ENCODE measurements at places on chromosomes 7 and 10.

DNA sequence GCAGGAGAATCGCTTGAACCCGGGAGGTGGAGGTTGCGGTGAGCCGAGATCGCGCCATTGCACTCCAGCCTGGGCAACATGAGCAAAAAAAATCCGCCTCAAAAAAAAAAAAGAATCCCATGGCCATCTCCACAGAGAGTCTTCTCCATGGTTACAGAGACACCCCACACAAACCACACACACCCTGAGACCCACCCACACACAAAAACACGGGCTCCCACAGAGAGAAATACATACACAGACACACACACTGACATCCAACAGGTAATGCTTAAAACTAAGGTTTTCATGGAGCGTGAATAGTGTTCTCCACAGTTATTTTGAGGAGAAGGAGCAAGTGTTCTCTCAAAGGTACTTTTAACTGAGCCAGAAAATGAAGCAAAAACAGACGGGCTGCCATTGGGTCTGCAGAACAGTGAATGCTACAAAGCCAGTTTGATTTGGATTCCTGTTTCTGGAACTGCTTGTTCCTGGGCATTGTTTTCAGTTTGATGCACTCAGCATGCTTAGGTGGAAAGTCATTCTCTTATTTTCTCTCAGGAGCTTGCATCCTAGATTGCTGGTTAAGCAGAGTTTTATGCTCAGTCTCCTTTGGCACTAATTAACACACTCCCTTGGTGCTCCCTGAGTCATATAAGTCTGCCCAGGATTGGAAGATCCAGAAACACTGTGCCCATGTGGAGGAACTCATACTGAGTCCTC, 15.4 kb downstream of the AHCYL2 start:
- no peak overlapping the region for H3K4me3 ChIP-seq
- H3K27ac ChIP-seq, result no peak overlapping the region
- no peaks in the 10 kb centered on the region for H3K4me1 ChIP-seq
- no peaks in the 10 kb centered on the region for H3K36me3 ChIP-seq
- H3K27me3 ChIP-seq, result no peaks in the 10 kb centered on the region
- no peak for DNase-seq

DNA sequence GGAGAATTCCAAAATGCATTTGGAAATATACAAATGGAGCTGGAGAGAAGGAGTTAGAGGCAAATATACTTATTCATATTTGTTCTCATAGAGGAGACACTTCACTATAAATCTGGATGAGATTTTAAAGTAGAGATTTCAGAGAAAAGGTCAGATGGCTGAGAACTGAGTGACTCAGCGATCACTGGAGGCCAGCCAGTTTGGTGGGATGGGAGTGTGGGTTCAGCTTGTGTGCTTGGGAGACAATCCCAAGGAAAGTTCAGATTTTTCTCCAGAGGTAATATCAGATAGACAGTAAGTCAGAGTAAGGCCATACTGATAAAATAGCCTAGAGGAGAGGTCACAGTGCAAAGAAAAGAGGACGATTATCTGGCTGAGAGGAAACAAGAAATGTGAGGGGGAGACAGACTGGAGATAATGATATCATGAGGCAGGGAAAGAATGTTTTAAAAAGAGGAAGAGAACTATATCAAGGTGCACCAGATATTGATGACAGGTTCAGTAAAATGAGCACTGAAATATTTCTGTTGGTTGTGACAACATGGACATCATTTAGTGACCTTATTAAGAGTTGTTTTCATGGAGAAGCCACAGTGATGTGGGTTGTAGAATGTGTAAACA, 67.0 kb downstream of the MDFIC start:
- H3K4me3 ChIP-seq, result peak overlapping the region; percentile 5
- DNase-seq, result no peak
- H3K36me3 ChIP-seq, result no peaks in the 10 kb centered on the region
- H3K27ac ChIP-seq, result no peak overlapping the region
- H3K27me3 ChIP-seq, result no peaks in the 10 kb centered on the region
- H3K4me1 ChIP-seq, result peaks cover 10% of the 10 kb centered on the region

DNA sequence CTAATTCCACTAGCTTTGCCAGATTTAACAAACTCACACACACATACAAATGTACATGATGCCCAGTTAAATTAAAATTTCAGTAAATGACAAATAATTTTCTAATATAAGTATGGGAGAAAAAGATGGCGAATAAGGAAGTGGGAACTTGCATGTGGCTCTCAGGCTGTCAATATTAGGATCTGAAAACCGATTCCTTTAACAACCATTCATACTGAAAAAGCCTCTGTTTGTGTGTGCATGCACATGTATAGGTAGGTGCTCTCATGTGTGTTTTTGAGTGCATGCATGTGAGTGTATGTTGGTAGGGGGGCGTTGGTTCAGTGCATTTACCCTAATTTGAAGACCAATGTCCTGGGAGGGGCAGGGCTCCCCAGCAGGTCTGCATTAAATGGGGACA, 125.3 kb downstream of the HTR7 start:
- no peaks in the 10 kb centered on the region for H3K4me1 ChIP-seq
- no peaks in the 10 kb centered on the region for H3K36me3 ChIP-seq
- no peak for DNase-seq
- no peak overlapping the region for H3K4me3 ChIP-seq
- H3K27me3 ChIP-seq, result no peaks in the 10 kb centered on the region
- H3K27ac ChIP-seq, result no peak overlapping the region

GRCh38 chr7:102173669-102174068, 113.0 kb upstream of the SH2B2 start:
- H3K27me3 ChIP-seq, result no peaks in the 10 kb centered on the region
- peaks cover 46% of the 10 kb centered on the region for H3K36me3 ChIP-seq
- H3K4me1 ChIP-seq, result no peaks in the 10 kb centered on the region
- DNase-seq, result no peak
- no peak overlapping the region for H3K4me3 ChIP-seq
- H3K27ac ChIP-seq, result no peak overlapping the region

GRCh38 chr10:93267521-93267920, 193.8 kb downstream of the CYP26A1 start:
- H3K27ac ChIP-seq, result no peak overlapping the region
- H3K27me3 ChIP-seq, result no peaks in the 10 kb centered on the region
- no peaks in the 10 kb centered on the region for H3K36me3 ChIP-seq
- H3K4me1 ChIP-seq, result peaks cover under 1% of the 10 kb centered on the region
- H3K4me3 ChIP-seq, result no peak overlapping the region

DNA sequence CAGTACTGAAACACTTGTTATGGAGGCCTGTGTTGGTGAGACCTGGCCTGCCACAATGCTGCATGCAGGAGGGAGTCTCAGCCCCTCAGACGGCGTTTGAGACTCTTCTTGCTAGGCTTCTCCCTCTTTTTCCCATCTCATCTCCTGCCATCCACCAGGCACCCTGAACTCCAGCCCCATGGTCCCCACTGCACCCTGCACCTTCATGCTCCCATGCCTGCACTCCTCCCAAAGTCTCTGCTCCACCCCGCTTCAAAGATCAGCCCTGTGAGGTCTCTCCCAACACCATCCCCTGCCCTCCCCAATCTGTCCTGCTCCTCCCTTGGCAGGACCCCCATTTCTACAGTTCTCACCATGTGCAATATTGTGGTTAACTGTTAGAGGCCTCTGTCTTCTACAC, 61.7 kb downstream of the VOPP1 start:
- peaks cover 4% of the 10 kb centered on the region for H3K36me3 ChIP-seq
- H3K4me3 ChIP-seq, result no peak overlapping the region
- no peaks in the 10 kb centered on the region for H3K4me1 ChIP-seq
- H3K27ac ChIP-seq, result no peak overlapping the region
- no peak for DNase-seq

DNA sequence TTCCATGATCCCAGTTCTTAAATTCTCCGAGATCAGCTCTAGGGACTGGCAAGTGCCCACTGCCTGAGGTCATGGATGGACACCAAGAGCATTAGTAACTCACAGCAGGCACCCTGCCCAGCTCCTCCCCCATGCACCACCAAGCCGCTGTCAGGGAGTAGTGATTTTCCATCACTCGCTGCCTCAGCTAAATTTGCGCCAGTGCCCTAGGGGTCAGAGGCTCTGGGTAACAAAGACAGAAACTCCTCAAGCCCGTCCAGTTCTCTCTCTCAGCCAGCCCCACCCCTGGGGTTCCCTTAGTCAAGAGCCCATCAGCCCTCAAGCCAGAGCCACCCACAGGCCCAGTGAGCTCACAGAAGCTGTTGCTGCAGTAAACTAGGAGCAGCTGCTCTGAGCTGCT, 30.0 kb downstream of the PAX2 start:
- no peak for DNase-seq
- no peaks in the 10 kb centered on the region for H3K36me3 ChIP-seq
- no peak overlapping the region for H3K27ac ChIP-seq

GRCh38 chr10:35262436-35262835, 73.9 kb upstream of the CCNY start:
- H3K4me1 ChIP-seq, result no peaks in the 10 kb centered on the region
- H3K36me3 ChIP-seq, result no peaks in the 10 kb centered on the region
- H3K4me3 ChIP-seq, result no peak overlapping the region
- H3K27ac ChIP-seq, result no peak overlapping the region
- H3K27me3 ChIP-seq, result no peaks in the 10 kb centered on the region

GRCh38 chr10:33559105-33559504, 224.6 kb upstream of the NRP1 start:
- H3K4me3 ChIP-seq, result no peak overlapping the region
- H3K27me3 ChIP-seq, result no peaks in the 10 kb centered on the region
- H3K27ac ChIP-seq, result no peak overlapping the region
- no peaks in the 10 kb centered on the region for H3K4me1 ChIP-seq
- H3K36me3 ChIP-seq, result no peaks in the 10 kb centered on the region

DNA sequence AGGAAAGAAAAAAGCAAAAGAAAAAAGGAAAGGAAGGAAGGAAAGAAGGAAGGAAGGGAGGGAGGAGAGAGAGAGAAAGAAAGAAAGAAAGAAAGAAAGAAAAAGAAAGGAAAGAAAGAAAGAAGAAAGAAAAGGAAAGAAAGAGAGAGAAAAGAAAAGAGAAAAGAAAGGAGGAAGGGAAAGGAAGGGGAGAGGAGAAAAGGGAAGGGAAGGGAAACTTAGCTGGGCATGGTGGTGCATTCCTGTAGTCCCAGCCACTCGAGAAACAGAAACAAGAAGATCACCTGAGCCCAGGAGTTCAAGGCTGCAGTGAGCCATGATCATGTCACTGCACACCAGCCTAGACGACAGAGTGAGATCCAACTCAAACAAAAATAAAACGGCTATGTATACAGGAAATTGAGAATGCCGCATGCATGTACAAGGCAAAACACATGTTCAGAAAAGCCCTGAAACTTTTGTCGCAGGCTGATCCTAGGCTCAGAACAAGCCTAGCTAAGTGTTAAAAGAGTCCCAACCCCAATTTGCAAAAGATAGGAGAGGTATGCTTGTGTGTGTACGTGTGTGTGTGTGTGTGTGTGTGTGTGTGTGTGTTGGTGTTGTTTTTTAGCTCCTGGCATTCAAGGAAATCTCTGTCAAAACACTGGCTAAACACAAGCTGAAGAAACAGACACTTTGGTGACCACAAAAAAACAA, 6.6 kb upstream of the NPC1L1 start:
- no peak overlapping the region for H3K4me3 ChIP-seq
- H3K27ac ChIP-seq, result no peak overlapping the region
- H3K36me3 ChIP-seq, result no peaks in the 10 kb centered on the region
- peaks cover 8% of the 10 kb centered on the region for H3K27me3 ChIP-seq

DNA sequence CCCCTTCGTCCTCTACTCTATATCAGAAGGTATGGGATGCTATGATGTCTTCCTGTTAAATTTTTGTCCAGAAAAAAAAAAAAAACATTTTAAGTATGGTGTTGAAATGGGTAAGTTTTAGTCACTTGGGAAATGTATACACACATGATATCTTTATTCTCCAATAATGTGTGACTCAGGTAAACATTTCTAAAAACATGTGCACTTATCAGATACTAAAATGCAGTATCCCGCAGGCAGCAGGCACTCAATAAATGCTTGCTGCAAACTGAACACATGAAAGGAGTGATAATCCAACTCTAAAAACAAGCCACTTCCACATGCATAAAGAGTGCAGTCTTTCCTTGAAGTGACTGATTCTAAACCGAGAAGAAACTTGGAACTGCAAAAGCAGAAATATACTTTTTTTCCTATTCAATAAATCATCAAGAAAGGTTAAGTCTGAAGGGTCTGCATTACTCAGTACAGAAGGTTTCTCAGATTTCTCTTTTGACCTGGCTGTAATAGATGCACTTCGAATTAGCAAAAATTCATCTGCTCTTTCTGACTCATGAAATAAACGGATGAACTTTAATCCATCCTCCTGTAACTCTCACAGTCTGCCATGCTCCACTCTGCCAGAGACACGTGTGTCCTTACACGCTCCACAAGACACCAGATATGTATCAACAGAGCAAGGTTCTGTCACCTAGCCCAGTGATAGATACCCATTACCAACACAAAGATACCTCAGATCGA, 84.0 kb downstream of the HIPK2 start:
- H3K4me3 ChIP-seq, result no peak overlapping the region
- peaks cover 74% of the 10 kb centered on the region for H3K36me3 ChIP-seq
- H3K27me3 ChIP-seq, result no peaks in the 10 kb centered on the region
- DNase-seq, result no peak
- H3K4me1 ChIP-seq, result no peaks in the 10 kb centered on the region

GRCh38 chr7:91557789-91558404, 293.7 kb downstream of the FZD1 start:
- H3K27me3 ChIP-seq, result no peaks in the 10 kb centered on the region
- H3K36me3 ChIP-seq, result no peaks in the 10 kb centered on the region
- H3K4me3 ChIP-seq, result no peak overlapping the region
- DNase-seq, result no peak

- H3K4me3 ChIP-seq, result no peak overlapping the region
- no peaks in the 10 kb centered on the region for H3K36me3 ChIP-seq
- no peak overlapping the region for H3K27ac ChIP-seq
- DNase-seq, result no peak
- no peaks in the 10 kb centered on the region for H3K27me3 ChIP-seq
Measured at GRCh38 chr7:51034521-51035264, 252.0 kb upstream of the GRB10 start.

DNA sequence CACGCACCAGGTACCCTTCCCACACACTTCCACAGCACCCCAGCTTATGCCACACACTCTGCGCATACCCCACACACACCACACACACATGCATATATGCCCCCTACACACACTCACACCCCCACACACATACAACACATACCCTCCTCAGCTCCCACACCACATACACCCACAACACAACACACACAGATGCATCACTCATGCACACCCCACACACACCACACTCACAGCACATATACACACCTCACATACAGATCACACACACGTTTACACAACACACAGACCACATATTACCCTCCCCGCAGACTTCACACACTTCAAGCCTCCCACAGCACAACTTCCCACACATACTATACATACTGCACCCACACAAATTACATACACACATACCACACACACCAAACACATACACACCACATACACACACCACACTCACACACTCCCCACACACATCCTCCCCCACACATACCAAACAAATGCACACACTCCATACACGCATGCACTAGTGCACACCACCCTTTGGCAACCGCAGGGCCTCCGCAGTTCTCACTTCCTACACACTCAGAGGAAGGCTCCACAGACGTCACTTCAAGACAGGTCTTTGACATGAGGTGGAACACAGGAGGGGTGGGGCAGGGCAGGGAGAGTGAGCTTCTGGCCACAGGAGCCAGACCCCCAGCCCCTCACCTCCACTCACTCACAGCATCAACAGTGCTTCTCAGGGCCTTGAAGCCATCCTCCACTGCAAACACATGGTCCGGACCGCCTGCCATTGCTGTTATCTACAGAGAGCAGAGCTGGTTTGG, 18.5 kb upstream of the ANTXRL start:
- no peak overlapping the region for H3K27ac ChIP-seq
- H3K27me3 ChIP-seq, result no peaks in the 10 kb centered on the region
- H3K4me1 ChIP-seq, result no peaks in the 10 kb centered on the region
- no peak overlapping the region for H3K4me3 ChIP-seq
- no peaks in the 10 kb centered on the region for H3K36me3 ChIP-seq

GRCh38 chr10:120960725-120961124, 109.6 kb downstream of the WDR11 start:
- H3K36me3 ChIP-seq, result no peaks in the 10 kb centered on the region
- H3K27me3 ChIP-seq, result no peaks in the 10 kb centered on the region
- no peak for DNase-seq
- H3K27ac ChIP-seq, result no peak overlapping the region
